ENCODE measurements at places on chromosomes 7 and 10. TPM values are rescaled to one million over a fixed set of nuclear protein-coding genes. Genes with fewer than 3 reads are reported as not detected.

DNA sequence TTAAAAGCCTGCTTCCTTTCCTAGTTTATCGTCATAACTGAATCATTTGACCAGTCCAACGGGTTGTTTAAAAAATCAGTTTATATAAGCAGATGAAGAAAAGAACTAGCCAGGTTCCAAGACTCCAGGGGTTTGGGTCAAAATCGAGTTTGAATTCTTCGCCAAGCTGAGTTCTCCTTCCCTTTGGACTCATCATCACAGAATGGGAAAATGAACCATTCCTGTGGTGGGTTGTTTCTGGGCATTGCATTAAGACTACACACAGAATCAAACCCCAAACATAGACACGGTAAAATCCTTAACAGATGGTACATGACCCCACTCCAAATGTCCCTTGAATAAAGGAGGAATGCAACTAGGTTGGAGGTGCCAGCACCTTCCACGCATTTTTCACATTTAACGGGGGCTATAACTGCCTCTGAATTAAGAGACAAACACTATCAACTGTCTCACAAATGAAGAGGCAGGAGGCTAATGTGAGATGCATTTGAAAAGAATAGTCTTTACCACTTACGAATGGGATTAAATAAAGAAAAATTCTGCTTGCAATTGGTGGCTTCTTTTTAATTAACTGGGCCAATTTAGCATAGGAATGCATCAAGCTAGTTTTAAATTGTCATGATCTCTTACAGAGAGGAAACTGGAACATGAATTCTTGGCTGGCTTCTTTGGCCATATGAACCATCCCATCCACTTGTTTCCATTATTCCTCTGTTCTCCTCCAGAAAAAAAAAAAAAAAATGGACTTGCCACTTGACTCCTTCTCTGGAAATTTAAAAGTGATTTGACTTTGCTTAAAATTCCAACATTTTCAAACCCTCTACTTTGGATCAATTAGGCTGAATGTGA is 61.1 kb downstream of the CHST15 start:
- no peaks in the 10 kb centered on the region for H3K36me3 ChIP-seq
- H3K4me1 ChIP-seq = peaks cover 29% of the 10 kb centered on the region
- no peak for DNase-seq
- no peak overlapping the region for H3K4me3 ChIP-seq

Gene NRCAM
- 0.95 TPM for total RNA-seq

DNA sequence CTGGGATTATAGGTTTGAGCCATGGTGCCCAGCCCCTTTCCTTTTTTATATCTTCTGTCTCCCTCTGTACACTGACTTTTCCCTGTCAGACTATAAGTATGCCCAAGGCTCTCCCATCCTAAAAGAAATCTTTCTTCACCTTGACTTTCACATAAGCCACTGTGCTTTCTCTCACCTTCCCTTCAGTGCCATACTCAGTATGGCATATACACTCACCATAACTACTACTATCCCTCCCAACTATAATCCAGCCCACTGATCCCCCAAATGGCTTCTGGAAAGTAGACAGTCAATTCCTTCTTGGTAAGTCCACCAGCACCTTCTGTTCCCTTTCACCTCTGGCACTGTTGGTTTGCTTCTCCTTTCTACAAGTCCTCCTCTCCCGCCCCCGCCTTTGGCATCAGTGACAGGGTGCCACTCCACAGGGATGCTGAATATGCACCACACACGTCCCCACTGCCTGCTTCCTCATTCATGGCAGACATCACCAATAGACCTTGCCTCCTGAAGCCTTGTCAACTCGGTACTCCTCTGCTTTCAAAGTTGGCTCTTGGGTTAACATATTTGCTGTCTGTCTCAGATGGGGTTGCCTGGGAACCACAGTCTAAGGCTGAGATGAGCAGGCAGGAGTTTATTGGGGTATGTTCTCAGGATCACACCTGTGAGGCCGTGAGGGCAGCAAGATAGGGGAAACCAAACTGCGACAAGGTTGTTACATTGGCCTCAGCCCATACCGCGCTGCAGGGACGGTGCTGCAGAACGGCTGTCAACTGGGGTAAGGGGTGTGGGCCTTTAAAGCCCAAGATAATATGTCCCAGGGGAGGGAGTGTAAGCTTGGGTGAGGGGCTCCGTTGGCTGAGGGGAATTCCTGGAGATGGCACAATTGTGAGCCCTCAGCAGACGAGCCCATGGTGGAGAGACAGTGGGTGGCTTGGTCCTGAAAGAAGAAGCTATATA is 7.2 kb upstream of the PSAP start:
- DNase-seq = no peak
- H3K4me1 ChIP-seq = peaks cover 15% of the 10 kb centered on the region
- no peaks in the 10 kb centered on the region for H3K36me3 ChIP-seq
- H3K27ac ChIP-seq = no peak overlapping the region
- no peak overlapping the region for H3K4me3 ChIP-seq

GRCh38 chr10:113450906-113451305 is 101.9 kb upstream of the HABP2 start:
- no peak for DNase-seq
- no peak overlapping the region for H3K27ac ChIP-seq
- no peaks in the 10 kb centered on the region for H3K36me3 ChIP-seq
- no peak overlapping the region for H3K4me3 ChIP-seq
- H3K27me3 ChIP-seq = no peaks in the 10 kb centered on the region
- H3K4me1 ChIP-seq = no peaks in the 10 kb centered on the region

DNA sequence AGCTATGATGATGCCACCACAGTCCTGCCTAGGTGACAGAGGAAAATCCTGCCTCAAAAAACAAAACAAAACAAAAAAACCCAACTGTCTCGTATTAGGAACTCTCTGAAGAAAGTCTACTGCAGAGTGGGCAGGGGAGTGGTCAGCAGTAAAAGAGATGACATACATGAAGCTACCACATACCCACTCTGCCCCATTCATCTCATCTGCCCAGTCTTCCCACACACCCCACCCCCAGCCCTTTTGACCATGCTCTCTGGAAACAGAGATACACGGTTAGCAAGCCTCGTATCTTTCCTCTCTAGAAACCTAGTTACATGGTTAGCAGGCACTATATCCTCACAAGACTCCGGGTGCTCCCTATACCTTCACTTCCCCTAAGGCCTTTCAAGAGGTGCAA is 8.3 kb downstream of the SLC37A3 start:
- no peak for DNase-seq
- H3K4me1 ChIP-seq = peaks cover 22% of the 10 kb centered on the region
- H3K36me3 ChIP-seq = no peaks in the 10 kb centered on the region

DNA sequence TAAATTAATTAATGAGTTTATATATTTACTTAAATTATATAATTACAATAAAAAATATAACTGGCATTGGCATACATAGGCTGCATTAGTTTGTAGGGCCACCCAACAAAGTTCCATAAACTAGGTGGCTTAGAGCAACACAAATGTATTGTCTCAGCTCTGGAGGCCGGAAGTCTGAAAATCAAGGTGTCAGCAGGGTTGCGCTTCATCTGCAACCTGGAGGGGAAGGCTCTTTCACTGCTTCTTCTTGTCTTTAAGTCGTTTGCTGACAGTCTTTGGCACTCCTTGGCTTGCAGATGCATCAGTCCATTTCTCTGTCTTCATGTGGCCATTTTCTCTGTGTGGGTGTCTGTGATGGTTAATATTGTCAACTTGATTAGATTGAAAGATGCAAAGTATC is 6.1 kb upstream of the BLVRA start:
- H3K27ac ChIP-seq = no peak overlapping the region
- no peak overlapping the region for H3K4me3 ChIP-seq
- no peaks in the 10 kb centered on the region for H3K36me3 ChIP-seq
- no peaks in the 10 kb centered on the region for H3K4me1 ChIP-seq
- no peaks in the 10 kb centered on the region for H3K27me3 ChIP-seq

DNA sequence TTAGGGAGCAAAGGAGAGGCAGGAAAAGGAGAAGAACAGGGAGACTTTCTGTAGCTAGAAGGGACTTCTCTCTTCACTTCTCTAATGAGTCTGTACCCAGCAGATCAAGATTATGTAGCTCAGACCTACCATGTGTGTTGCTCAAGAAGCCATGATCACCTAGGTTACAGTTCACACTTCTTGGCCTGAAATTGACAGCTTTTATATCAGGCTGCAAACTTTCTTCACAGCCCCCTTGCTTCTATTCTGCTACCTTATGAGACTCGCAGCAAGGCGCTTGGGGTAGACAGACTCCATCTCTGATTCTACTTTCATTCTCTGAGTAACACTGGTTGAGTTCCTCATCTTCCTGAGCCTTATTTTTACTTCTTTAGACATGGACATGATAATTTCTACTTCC is 19.6 kb upstream of the GIMAP2 start:
- no peaks in the 10 kb centered on the region for H3K27me3 ChIP-seq
- peak; percentile 78 for DNase-seq

Gene KEL
- 0.09 TPM for total RNA-seq

- H3K27ac ChIP-seq = no peak overlapping the region
- H3K4me3 ChIP-seq = no peak overlapping the region
- H3K4me1 ChIP-seq = no peaks in the 10 kb centered on the region
- no peaks in the 10 kb centered on the region for H3K27me3 ChIP-seq
- DNase-seq = no peak
- H3K36me3 ChIP-seq = no peaks in the 10 kb centered on the region
Measured at GRCh38 chr10:11776080-11776479, 33.9 kb downstream of the ECHDC3 start.

Gene CPED1
- total RNA-seq = 0.96 TPM

Gene MCM10
- total RNA-seq = 1.3 TPM

DNA sequence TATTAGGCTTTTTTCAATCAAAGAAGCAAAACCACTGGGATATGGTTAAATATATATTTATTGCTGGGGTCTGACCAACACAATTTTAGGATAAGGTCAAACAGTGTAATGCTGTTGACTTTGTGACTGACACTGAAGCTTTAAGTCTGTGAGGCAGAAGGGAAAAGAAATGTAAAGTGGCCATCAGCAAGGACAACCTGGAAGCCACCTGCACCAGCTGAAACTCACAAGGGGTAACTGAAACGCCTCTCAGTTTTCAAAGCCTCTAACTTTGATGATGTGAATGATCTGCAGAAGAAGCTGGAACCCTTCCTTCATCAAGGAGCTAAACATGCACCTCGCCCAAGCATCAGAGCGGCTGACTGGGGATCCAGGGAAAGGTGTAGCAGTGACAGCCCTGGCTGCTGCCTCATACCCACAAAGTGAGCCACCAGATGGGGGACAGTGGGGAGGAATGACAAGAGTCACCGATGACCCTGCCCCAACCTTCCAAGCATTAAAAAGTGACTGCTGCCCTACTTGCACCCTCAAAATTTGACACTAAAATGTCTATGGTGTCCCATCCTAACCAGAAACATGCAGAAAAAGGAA is 284.9 kb upstream of the CNTNAP2 start:
- H3K27me3 ChIP-seq = no peaks in the 10 kb centered on the region
- H3K4me1 ChIP-seq = no peaks in the 10 kb centered on the region
- DNase-seq = no peak
- H3K4me3 ChIP-seq = no peak overlapping the region

GRCh38 chr7:128427289-128427891 is 17.6 kb upstream of the IMPDH1 start:
- no peak for DNase-seq
- no peaks in the 10 kb centered on the region for H3K36me3 ChIP-seq
- H3K27me3 ChIP-seq = peaks cover 2% of the 10 kb centered on the region
- peaks cover 15% of the 10 kb centered on the region for H3K4me1 ChIP-seq
- H3K27ac ChIP-seq = no peak overlapping the region

DNA sequence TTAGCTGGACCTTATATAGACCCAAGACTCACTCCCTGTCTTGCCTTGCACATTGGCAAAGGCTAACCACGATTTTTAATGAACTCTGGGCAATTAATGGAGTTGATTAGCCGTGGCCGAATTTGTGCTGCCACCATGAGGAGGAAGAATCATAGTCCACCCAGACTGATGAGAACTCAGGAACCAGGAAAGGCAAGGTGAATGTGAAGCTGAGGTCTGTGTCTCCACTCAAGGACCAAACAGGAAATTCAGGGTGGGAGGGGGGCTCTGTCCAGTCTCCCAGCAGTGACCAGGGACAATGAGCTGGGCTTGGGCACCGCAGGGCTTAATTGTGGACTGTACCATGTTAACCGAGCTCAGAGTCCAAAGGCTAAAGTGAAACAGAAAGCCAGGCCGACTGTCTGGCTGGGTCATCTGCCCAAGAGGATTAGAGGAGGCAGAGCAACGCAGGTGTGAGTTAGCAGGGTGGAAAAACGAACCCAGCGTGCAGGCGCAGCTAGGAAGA is 127.0 kb upstream of the JCAD start:
- no peaks in the 10 kb centered on the region for H3K36me3 ChIP-seq
- DNase-seq = no peak
- no peak overlapping the region for H3K4me3 ChIP-seq
- no peaks in the 10 kb centered on the region for H3K4me1 ChIP-seq
- H3K27ac ChIP-seq = no peak overlapping the region

GRCh38 chr7:134701272-134701671 is 54.6 kb downstream of the BPGM start:
- H3K36me3 ChIP-seq = no peaks in the 10 kb centered on the region
- no peak overlapping the region for H3K27ac ChIP-seq
- H3K27me3 ChIP-seq = no peaks in the 10 kb centered on the region
- DNase-seq = no peak

- H3K27ac ChIP-seq = no peak overlapping the region
- peaks cover 26% of the 10 kb centered on the region for H3K36me3 ChIP-seq
- H3K4me3 ChIP-seq = no peak overlapping the region
- peaks cover 31% of the 10 kb centered on the region for H3K4me1 ChIP-seq
- H3K27me3 ChIP-seq = no peaks in the 10 kb centered on the region
Measured at GRCh38 chr10:125023862-125024496, 82.1 kb downstream of the ZRANB1 start.

DNA sequence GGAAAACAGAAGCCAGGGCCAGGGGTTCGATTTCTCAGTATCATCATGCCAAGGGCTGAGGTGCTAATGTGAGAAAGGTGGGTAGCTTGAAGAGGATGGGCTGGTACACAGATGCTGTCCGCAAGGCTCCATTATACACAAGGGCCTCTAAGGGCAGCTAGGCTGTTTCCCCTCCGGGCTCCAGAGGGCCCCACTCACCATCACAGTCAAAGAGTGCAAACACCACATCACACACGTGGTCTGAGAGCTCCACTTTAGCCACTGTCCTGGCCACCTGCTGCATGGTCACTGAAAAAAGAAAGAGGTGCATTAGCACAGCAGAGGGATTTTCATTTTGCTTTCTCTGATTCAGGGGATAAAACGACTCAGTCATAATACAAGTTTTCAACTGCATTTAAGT is 20.9 kb upstream of the DNAJB12 start:
- no peaks in the 10 kb centered on the region for H3K27me3 ChIP-seq
- DNase-seq = no peak
- H3K4me3 ChIP-seq = no peak overlapping the region
- peaks cover 3% of the 10 kb centered on the region for H3K36me3 ChIP-seq

DNA sequence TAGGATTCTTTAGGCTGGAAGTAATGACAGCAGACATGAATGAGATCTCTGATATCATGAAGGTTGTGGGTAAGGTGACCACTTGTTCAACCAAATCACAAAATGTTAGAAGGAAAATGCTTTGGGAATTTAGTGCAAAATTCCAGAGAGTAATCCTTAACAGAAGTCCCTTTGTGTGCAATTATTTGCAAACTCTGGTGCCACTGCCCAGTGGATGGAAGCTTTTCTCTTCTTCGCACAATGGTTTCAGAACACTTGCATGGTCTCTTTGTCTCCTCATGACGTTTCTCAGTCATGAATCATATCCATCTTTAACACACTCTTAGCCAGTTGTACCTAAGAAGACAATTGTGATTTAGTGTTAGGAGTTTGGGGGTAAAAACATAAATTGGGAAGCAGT is 570.4 kb upstream of the ANKRD30A start:
- H3K4me3 ChIP-seq = no peak overlapping the region
- no peaks in the 10 kb centered on the region for H3K4me1 ChIP-seq
- no peaks in the 10 kb centered on the region for H3K27me3 ChIP-seq
- no peak overlapping the region for H3K27ac ChIP-seq
- no peaks in the 10 kb centered on the region for H3K36me3 ChIP-seq

Measured in natural killer cell (primary cell).